ENCODE measurements at places on chromosomes 1 and 21.
A peak's percentile ranks its signal among the peaks of the same experiment; 100 is the strongest.

DNA sequence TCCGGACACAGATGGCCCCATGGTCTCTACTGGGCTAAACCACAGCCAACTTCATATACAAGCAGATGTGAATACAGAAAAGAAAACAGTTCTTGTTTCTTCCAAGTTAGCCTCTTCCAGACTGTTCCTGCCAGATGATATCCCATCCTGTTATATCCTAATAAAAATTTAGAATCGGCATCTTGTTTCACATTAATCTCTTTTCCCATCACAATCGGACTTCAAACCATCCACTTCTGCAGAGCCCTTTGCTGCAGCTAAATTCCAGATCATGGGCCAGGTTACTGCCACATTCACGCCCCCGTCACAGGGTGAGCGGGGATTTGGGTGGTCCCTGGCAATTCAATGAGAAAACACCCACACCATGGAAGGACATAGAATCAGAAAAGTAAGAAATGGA lies 57.2 kb downstream of the NPHP4 start:
- DNase-seq, result no peak

DNA sequence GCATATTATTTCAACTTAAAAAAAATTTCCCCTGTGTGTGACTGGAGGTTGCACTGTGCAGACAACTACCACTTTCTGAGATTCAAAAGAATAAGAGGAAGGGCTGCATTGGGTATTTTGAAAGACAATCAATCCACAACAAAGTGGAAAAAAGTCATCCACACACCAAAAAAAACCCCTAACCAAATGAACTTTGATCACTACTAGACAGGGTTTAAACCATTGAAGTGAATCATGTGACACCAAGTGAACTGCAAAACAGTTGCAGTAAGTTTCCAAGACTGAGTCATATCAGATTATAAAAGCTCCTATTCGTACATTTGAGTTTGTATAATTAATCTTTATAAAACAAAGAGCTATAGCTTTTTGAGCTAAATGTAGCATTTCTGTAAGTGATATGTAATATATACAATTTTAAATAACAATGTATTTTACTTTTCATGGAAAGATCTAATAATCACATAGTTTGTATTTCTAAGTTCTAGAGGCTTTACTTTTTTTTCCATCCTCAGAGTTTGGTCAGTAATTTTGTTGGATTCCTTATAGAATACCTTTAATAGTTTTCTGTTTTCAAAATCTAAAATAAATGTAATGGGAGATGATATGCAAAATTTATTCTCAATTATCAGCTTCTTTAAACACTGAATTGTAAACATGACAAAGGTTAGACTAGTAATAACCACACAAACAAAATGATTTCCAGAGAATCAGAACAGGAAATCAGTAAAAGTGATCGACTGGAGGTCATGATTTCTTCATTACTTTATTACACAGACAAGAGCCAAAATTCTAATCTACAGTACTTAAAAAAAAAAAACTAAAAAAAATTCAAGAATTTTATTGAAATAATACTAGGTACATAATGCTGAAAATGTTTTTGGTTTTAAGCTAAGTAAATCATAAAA lies 50.5 kb upstream of the GFI1 start:
- DNase-seq, result peak; percentile 80

DNA sequence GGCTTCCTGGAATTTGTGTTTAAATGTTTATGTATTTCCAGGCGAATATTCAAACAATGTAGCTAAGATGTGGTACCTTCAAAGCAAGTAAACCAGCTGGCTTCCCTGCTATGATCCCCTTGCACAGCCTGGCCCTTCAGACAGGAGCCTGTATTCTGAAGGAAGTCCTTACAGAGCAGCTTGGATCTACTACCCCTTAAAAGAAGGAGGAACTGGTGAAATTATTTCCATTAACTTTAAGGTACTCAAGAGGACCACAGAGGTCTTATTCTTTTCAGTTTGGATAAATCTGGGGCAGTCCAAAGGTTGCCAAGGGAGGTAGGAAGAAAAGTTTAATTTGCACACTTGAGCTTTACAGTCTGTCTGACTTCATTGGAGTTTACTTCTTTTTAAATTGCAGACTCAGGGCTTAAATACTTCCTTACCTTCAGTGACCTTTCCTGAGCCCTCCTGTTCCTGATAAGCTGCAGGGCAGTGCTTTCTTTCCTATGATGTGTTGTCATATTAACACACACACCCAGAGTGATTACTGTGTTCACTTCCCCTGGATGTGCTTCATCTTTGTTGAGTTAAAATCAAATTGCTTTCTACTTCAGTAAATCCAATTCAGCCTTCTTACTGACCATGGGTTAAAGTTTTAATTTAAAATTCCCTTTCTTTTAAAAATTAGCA lies 40.5 kb downstream of the DISC1 start:
- DNase-seq, result no peak

- no peak for DNase-seq
Observed at GRCh38 chr1:202597090-202597761, 113.0 kb downstream of the SYT2 start.

- no peak for DNase-seq
Observed at GRCh38 chr1:225476100-225476511, 48.3 kb upstream of the LBR start.

GRCh38 chr1:210445931-210446330 lies 117.2 kb downstream of the HHAT start:
- no peak for DNase-seq

DNA sequence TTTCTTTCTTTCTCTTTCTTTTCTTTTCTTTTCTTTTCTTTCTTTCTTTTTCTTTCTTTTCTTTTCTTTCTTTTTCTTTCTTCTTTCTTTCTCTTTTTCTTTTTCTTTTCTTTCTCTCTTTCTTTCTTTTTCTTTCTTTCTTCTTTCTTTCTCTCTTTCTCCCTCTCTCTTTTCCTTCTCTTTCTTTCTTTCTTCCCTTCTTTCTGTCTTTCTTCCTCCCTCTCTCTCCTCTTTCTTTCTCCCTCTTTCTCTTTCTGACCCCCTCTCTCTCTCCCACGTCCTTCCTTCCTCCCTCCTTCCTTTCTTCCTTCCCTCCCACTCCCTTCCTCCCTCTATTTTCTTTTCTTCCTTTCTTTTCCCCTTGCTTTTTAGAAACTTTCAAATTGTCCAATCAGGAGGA lies 333.6 kb downstream of the PAPPA2 start:
- no peak for DNase-seq

GRCh38 chr1:84988588-84988987 lies 8.3 kb downstream of the MCOLN2 start:
- DNase-seq, result peak; percentile 23

DNA sequence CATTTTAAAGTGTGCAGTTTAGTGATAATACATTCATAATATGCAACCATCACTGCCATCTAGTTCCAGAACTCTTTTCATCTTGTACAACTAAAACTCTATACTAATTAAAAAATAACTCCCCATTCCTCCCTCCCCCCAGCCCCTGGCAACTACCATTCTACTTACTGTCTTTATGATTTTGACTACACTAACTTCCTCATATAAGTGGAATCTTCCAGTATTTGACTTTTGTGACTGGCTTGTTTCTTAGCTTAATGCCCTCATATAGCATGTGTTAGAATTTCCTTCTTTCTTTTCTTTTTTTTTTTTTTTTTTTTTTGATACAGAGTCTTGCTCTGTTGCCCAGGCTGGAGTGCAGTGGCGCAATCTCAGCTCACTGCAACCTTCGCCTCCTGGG lies 1.4 kb upstream of the NVL start:
- no peak for DNase-seq

GRCh38 chr1:97084546-97084945 lies 363.0 kb downstream of the PTBP2 start:
- DNase-seq, result no peak

DNA sequence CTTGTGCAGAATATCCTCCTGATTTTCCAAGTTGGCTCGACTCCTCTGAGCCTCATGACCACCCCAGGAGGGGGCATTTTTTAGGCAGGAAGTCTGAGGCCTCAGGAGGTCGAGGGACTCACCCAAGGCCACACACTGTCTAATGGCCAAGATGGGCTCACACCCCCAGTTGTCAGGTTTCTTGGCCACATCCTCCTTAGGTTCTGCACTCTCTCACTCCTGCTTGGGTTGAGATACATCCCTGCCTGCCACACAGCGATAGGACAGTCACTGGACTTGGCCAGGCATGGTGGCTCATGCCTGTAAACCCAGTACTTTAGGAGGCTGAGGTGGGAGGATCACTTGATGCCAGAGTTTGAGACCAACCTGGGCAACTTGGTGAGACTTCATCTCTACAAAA lies 4.6 kb downstream of the CA6 start:
- DNase-seq, result no peak

- DNase-seq, result no peak
Observed at GRCh38 chr1:201324306-201324705, 41.0 kb downstream of the PKP1 start.

- no peak for DNase-seq
Observed at GRCh38 chr1:14236097-14236496, 362.4 kb upstream of the KAZN start.

DNA sequence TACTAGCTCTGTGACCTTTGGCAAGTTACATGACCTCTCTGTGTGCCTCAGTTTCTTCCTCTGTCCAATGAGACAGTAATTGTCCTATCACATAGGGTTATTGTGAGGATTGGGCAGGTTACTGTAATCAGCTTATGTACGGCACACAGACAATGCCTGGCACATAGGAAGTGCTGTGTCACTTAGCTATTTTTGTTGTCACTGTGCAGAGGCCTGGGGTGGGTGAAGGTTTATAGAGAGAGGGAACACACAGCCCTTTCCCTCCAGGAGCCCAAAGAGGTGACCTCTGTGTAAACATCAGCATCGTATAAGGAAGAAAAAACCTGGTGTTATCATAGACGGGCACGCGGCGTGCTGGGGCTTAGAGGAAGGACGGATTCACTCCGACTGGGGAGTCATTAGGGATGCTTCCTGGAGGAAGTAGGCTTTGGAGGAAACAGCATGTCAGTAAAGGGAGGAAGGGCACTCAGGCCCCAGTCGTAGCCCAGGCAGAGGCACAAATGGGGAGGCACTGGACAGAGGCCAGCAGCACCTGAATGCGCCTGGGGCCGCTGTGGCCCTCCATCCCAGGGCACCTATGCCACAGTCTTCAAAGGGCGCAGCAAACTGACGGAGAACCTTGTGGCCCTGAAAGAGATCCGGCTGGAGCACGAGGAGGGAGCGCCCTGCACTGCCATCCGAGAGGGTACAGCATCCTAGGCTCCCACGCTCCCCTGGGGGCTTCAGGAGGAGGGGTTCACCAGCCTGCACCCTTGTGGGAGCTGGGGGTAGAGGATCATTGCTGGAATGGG lies 21.2 kb downstream of the CDK18 start:
- no peak for DNase-seq

- DNase-seq, result no peak
Observed at GRCh38 chr1:213159376-213159775, 108.3 kb downstream of the RPS6KC1 start.

DNA sequence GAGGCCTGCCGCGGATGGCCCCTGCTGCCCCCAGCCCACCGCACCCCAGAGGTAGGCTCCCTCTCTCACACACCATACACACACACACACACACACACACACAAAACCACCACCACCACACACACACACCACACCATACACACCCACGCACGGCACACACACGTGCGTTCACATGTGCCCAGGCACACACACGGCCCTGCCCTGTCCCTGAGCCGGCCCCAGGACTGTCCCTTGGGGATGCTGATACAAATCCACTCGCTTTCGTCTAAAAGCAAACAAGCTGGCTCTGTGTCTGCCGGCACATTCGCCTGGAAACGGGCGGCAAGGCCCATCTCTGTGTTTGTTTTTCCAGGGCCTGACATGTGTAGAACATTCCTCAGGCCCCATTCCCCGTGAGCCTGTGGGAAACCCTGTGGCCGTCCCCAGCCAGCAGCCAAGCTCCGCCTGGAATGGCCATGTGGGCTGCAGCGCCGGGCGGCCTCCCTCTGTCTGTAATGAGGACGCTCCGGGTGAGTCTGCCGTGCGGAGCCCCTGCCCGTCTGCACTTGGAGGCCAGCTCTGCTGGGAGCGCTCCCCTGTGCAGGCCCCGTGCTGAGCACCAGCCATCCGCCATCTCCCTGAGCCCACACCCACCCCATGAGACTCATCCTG lies 67.4 kb downstream of the DMRTB1 start:
- DNase-seq, result no peak

GRCh38 chr1:57118948-57119603 lies 153.3 kb upstream of the C8B start:
- no peak for DNase-seq

GRCh38 chr1:3332043-3332442 lies 122.4 kb upstream of the ARHGEF16 start:
- no peak for DNase-seq

- no peak for DNase-seq
Observed at GRCh38 chr21:35113064-35113463, 64.0 kb upstream of the RUNX1 start.

DNA sequence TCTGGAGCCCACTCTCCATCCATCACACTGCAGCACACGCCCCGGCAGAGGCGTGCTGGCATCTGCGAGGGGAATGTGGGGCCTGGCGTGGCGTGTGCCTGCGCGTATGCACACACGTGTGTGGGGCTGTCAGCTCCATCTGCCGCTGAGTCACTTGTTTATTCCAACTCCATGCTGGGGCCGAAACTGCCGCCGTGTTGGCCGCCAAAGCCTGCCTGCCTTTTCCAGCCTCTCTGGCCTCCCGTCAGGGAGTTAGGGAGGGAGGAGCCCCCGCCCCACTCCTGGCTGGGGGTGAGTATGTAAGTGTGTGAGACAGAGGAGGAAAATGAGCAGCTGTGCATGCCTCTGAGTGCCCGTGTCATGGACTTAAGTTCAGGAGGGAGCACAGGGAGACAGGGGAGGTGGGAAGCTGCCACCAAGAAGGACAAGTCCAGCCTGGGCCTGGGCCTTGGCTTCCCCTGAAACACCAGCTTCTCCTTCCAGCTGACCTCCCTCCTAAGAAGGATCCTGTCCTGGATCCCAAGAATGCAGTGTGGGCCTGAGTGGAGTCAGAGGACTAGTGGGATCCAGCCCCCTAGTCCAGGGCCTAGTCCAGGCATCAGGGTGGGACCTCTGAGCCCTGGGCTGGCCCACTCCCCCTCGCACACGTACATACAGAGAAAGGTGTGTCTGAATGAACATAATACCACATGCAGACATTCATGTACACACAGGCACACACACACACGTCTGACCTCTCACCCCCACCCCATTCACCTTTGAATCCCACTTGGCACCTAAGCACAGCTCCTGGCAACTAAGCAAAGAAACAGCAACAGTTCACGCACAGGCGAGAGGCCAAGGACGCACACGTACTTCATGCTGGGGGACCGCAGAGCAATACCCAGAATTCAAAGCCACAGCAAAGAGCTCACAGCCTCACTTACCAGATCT lies 24.7 kb downstream of the MEF2D start:
- DNase-seq, result no peak

GRCh38 chr1:118890851-118891384 lies 97.2 kb downstream of the TBX15 start:
- no peak for DNase-seq

GRCh38 chr1:2277741-2278488 lies 49.8 kb downstream of the SKI start:
- no peak for DNase-seq

Data from CD4-positive, alpha-beta T cell treated with Interleukin-10 for 1 hour (primary cell).